ENCODE measurements at places on chromosomes 12 and 14.

GRCh38 chr14:63512861-63513260, 30.3 kb downstream of the PPP2R5E start:
- DNase-seq = no peak

DNA sequence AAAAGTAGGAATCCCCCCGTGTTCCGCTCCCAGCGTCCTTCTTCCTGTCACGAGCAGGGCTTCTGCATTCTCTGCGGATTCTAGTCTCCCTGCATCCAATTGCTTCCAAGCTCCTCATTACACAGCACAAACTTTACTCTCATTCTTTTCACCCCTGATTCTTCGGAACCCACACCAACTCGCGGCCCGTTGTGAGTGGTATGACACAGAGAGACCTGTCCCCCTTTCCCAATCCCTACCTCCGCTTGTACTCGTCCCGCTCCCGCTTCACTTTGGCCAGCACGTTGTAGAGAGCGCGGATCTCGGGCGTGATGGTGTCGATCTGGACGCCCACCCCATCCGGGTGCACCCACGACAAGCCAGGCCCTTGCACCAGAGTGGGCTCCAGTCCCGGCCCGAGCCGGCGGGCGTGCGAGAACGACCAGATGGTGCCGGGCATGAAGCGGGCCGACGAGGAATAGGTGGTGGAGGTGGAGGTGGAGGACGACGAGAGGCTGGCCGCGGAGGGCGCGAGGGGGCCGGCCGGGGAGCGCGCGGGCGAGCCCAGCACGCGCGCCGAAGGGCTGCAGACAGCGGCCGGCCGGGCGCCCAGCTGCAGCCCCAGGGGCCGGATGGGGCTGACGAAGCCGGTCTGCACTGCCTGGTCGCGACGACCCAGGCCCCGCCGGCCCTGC, 687 bp downstream of the IFFO1 start:
- no peak for DNase-seq

- DNase-seq = no peak
These were observed 756 bp downstream of the LGR5 start for GRCh38 chr12:71440345-71440762.

GRCh38 chr12:22353615-22354325, 19.3 kb upstream of the ST8SIA1 start:
- DNase-seq = no peak

GRCh38 chr12:57621497-57622292, 10.5 kb downstream of the ARHGEF25 start:
- peak; percentile 41 for DNase-seq

DNA sequence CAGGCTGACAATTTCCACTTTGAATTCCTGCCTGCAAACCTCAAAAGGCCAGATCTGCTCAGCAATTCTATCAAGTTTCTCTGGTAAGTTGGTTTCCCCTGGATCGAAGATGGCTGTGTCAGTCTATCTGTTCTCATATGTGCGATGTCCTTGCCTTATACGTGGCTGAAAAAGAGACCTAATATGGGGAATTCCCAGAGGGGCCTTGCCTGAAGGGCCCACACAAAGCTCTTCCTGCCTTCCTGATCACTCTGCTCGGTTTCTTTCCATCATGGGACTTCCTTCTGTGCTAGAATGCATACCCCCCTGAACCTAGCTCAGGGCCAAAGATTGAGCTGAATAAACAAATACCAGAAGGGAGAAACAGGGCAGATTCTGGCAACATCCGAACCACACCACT, 13.2 kb downstream of the TCL1B start:
- DNase-seq = no peak

- no peak for DNase-seq
These were observed 22.5 kb downstream of the YBX3 start for GRCh38 chr12:10700581-10700980.

GRCh38 chr12:130847112-130847511, 8.1 kb upstream of the STX2 start:
- DNase-seq = no peak

DNA sequence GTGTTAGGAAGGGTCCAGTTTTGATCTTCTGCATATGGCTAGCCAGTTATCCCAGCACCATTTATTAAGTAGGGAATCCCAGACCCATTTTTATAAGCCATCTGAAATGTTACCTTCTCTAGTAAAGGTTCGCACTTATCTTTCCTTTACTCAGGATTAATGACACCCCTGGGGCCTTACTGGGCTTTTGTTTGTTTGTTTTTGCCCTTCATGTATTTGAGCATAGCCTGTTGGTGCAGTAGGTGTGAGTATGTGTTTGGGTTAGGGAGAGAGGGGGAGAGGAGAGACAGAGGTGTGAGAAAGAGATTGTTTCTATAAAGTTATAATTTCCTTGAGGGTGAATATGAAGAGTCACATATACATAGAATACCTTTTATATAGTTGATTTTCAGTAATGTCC, 96.9 kb downstream of the AKAP6 start:
- DNase-seq = no peak

DNA sequence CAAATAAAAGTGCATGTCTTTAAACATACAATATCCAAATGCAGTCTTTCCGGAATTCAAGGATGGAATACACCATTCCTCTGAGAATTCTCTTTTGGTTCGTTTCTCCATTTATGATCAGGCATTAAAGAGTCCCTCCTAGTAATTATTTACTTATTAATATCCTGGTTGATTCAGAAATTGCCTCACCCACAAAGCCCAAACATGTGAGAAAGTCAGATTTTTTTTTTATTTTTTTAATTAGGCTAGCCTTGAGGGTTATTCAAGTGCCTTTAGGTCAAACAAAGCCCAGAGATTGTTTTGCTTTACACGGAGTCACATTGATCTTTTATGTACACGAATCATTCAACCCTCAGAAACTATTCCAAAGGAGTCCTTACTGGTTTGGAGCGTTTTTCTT, 6.4 kb upstream of the TSPAN8 start:
- no peak for DNase-seq

DNA sequence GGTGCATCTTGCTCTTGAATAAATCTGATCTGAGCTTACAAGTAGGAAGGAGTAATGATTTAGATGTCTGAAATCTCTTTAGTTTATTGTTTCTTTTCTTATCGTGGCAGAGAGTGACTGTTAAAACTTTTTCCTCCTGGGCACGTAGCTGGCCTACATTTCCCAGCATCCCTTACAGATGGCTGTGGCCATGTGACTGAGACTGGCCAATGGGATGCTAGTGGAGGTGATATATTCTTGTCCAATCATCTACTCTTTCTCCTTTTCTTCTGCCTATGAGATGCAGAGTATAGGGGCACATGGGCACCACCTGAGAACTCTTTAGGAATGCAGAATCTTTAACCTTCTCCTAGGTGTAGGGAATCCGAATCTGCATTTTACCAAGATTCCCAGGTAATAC, 237.3 kb downstream of the RGS6 start:
- DNase-seq = no peak

Data from substantia nigra (tissue), 51 donors.